ENCODE measurements at places on chromosomes 7 and 10.

DNA sequence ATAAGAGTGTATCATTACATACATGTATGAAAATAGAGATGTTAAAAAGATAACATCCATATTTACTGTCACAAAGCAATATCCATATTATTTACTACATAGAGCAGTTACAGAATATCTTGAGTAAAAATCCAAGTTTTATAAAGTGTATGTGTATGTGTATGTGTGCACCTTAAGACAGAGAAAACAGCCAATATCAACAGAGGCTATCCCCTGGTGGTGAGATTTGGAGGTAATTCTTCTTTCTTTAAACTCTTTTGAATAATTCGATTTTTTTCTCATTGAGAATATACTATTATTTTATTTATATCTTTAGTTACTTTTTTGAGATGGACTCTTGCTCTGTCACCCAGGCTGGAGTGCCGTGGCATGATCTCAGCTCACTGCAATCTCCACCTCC lies 18.4 kb downstream of the TRDMT1 start:
- DNase-seq, result no peak

DNA sequence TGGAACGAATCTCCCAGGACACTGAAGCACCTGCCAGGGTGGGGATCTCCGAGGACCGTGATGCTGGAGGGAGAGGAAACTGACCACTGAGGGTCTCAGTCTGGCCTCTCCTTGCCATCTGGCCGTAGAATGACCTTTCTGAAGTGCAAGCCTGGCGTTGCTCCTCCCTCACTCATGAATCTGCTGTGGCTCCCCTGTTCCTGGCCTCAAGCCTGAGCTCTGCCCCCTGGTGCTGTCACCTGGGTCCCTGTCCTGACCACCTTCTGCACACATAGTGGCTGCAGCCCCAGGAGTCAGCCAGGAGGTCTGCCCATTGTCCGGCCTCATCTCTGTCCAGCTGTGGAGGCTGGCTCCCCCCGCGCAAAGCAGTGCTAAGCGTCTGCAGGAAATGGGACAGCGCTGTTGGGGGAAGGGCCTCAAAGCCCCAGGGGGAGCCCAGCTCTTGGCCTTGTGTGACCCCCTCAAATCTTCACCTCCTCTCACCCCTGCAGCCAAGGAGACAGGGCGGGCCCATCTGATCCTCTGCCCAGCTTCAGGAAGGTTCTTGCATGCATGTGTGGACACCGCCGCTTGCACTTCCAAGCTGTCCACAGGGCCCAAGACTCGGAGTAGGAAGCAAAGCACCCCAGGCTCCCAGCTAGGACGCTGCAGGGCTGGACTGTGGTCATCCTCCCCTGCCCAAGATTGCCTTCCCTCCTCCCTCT lies 65.7 kb downstream of the MYL10 start:
- no peak for DNase-seq

GRCh38 chr10:63664341-63664885 lies 143.2 kb downstream of the REEP3 start:
- DNase-seq, result no peak

GRCh38 chr7:110772615-110773014 lies 318.3 kb upstream of the LRRN3 start:
- no peak for DNase-seq

Measured in activated CD4-positive, alpha-beta T cell treated with anti-CD3 and anti-CD28 coated beads for 4 hours (primary cell).